CD4-positive, alpha-beta T cell (primary cell): ENCODE measurements at places on chromosomes 13 and 19.

- no peak for DNase-seq
Observed at GRCh38 chr13:113624235-113624587, 33.8 kb downstream of the ATP4B start.

DNA sequence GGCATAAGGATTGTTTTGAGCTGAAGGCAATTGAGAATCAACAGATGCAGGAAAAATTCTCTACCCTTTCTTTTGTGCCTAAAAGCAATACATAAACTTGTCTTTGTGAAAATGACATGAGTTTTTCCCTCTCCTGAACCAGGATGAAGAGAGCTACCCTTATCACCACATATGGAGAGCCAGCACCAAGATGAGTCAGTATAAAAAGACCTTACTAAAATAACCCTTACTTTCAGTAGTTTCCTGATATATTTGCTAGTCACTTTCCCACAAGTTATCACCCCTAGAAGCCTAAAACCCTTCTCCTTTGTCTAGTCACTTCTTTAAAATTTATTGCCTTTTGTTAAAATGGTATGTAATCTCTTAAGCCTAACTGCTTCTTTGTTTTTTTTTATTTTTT is 61.9 kb upstream of the ANKRD10 start:
- DNase-seq: no peak

DNA sequence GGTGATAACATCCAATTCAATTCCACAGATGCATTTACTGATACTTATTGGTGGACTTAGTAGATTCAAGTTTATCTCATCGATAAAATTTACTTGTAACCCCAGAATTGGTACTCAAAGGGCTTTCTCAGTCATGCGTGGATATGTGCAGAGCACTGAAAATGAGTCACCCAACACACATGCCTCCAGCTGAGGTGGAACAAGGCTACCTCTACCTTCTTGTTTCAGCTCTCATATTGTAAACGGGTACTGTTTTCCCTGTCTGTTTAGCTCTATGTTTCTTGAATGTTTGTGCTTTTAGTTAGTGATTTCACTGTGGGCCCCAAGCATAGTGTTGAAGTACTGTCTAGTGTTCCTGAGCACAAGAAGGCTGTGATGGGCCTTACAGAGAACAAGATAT is 1.5 kb downstream of the LRRC63 start:
- no peak for DNase-seq

- no peak for DNase-seq
Observed at GRCh38 chr13:67200183-67200582, 30.0 kb downstream of the PCDH9 start.

DNA sequence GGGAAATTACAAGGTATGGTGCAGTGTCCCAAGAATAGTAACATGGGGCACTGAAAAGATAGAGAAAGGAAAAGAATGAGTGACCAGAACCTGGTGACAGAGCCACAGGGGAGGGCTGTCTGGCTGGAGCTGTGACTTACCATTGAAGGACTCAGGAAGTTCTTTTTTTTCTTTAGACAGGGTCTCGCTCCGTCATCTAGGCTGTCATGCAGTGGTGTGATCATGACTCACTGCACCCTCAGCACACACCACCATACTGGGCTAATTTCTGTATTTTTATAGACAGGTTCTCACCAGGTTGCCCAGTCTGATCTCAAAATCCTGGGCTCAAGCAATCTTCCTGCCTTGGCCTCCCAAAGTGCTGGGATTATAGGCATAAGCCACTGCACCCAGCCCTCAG is 8.8 kb upstream of the CPB2 start:
- DNase-seq: no peak

GRCh38 chr19:28221736-28222135 is 991.2 kb downstream of the UQCRFS1 start:
- DNase-seq: no peak

DNA sequence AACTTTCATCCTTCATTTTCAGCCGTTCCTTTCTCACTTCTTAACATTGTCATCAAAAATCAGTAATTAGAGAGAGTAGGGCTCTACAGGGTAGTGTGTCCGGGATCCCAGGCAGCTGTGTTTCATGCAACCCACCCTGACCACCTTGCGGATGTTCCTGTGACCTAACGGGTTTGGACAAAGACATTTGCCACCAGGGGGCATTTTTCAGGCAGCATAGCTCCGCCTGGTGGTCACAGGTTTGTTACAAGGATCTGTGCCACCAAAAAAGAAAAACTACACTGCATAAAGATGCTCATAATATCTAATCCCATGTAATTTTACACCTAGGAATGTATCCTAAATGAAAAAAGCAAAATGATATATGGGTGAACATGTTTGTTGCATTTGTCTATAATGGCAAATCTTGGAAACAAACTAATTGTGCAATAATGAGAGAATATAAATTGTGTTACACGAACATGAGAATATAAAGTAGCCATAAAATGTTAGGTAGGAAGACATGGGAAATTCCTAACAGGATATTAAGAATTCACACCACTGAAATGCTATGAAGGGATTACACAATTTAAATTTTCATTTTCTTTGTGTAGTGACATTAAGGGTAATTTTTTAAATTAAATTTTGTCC is 123.0 kb downstream of the SLC7A1 start:
- peak; percentile 27 for DNase-seq

DNA sequence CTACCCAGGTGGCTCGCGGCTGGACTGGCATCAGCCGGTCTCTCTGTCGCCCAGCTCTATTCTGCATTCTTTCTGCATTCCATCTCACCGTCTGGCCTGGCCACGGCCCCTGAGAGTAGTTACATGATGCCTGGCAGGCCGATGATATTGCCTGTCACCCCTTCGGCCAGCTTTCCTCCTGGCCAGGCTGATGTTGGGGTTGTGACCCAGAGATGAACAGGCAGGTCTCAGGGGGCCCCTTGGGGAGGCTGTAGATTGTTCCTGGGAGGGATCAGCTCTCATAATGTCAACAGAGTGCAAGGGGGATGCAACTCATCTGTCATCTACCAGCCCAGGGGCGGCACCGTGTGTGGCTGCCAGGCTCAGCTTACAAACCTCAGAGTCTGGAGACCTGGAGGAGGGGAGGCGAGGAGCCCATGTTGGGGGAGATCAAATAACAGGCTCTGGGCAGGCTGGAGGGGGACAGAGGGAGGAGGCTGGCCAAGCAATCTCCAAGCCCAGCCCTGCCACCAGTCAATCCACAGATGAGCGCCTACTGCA is 13.6 kb upstream of the FBXO17 start:
- no peak for DNase-seq

DNA sequence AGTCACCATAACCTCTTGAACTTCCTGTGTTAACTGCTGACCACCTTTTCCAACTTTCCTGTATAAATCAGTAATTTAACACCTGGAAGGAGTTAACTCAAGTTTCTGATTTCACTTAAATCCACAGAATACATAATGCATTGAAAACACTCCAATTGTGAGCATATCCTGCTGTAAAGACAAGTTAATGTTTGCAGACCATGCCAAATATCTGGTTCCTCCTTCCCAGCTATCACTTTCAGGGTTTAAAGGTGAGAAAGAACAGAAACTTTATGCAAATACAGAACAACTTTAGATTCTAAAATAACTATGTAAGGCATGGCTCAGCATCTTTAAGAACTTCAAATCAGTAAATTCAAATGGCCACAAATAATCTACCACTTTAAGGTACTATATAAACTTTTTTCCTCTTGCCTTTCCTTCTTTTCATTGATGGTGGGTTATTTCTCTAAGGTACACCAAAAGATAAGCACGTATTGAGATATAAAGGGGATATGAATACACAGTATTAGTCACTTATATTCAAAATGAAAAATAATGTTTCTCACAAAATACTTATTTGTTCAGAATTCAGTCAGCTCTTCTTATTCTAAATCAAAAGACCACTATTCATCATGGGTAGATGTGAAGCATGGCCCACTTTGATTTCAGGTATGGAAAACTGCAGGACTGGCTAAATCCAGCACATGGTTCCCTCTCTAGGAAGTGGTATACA is 6.6 kb upstream of the TPTE2 start:
- DNase-seq: no peak

DNA sequence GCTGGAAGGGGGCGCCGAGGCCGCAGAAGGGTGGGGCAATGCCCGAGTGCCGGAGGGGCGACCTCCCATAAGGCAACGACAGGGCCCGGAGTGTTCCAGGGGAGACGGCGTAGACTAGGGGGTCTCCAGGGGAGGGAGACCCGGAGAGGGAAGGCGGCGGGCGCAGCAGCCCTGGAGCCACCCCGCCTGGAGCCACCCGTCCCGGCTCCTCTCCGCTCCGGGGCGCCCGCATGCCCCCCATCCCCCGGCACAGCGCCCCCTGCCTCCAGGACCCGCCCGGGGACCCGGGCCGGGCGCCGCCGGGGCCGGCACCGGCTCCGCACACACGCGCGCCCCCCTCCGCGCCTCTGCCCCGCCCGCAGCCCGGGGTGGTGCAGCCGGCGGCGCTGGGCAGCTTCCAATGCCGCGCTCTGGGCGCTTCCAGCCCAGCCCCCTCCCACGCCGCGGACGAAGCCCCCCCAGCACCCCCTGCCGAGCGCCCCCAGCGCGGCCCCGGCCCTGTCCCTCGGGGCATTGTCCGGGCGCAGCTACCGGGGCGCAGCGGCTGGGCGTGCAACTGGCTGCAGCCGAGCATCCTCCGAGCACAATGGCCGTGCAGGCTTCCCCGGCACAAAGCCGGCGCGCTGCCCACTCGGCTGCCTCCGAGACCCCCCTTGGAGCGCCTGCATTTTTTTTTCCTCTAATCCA is 519 bp downstream of the PTPRS start:
- no peak for DNase-seq

- DNase-seq: no peak
Observed at GRCh38 chr13:40946485-40946884, 72.6 kb downstream of the ELF1 start.

- DNase-seq: no peak
Observed at GRCh38 chr19:39677961-39678889, 22.5 kb downstream of the LGALS16 start.

DNA sequence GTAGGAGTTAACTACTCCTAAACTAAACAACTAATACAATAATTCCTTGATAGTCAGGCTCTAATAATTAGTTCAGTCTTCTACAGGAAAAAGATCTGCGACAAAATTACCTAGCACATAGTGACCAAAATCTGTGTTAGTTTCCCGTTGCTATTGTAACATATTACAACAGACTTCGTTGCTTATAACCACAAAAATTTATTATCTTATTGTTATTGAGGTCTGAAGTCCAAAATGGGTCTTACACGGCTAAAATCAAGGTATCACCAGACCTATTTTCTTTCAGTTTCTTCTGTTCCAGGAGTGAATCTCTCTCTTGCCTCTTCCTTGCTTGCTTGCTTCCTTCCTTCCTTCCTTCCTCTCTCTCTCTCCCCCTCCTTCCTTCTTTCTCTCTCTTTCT is 993.6 kb upstream of the SPRY2 start:
- DNase-seq: no peak

- DNase-seq: no peak
Observed at GRCh38 chr13:113625965-113626721, 31.9 kb downstream of the ATP4B start.

DNA sequence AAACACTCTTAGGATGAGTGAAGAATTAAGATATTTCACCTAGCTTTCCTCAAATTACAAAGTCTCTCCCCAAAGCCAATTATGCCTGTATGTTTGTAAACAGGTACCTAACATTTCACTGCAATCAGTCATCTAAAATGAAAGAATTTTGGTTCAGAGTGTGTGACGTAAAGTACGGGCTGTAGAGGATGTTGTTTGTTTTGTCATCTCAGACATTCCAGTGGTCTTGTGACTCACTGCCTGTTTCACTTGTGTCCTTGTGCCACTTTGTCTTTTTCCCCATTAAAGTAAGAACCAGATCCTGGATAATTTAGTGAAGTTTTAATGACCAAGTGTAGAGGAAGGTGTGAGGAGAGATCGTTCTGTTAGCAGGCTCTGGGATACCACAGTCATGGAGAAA is 28.6 kb upstream of the EID2 start:
- no peak for DNase-seq

GRCh38 chr13:27279506-27279905 is 8.9 kb downstream of the RASL11A start:
- DNase-seq: no peak

DNA sequence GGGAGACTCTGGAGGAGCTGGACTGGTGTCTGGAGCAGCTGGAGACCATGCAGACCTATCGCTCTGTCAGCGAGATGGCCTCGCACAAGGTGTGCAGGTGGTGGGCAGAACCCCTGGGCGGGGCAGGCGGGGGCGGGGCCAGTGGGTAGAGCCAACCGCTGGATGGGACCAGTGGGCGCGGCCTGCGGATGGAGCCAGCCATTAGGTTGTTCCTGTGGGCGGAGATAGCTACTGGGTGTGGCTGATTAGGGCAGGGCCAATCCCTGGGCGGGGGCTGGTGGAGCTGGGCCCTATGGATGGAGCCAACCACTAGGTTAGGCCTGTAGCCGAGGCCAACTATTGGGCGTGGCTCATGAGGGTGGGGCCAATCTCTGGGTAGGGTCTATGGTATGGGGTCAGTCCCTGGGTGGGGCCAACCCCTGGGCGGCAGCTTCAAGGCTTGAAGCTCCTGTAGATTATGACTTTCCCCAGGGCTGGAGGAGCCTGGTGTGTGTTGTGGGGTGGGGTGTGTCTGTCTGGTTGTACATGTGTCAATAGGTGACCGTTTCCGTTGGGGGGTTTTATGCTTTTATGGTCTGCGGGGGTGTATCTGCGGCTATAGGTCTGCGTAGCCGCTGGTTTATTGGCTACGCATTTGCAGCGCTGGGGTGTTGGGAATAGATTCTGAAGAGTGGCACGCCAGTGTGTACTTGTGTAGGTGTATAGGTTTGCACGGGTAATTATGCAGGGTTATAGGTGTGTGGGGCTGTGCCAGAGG is 30.7 kb downstream of the PDE4A start:
- DNase-seq: no peak

- no peak for DNase-seq
Observed at GRCh38 chr13:48000559-48001113, 437 bp downstream of the SUCLA2 start.

GRCh38 chr13:106846571-106847448 is 278.9 kb upstream of the ARGLU1 start:
- no peak for DNase-seq

DNA sequence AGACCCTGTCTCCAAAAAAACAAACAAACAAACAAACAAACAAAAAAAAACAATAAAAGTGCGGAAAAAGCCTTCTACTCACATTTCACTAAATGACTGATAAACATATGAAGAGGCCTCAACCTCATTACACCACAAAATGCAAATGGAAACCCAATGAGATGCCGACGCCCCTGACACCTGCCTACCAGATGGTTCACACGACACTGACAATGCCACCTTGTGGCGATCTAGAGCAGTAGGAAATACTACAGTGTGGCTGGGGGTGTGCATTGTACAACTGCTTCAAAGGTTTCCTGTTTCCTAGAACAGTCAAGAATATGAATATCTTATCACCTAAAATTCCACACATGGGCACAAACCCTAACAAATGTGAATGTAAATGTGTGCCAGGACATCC is 14.0 kb downstream of the SCGB2B2 start:
- peak; percentile 52 for DNase-seq
